ENCODE measurements at places on chromosomes 12 and 14.
A peak's percentile ranks its signal among the peaks of the same experiment; 100 is the strongest.

DNA sequence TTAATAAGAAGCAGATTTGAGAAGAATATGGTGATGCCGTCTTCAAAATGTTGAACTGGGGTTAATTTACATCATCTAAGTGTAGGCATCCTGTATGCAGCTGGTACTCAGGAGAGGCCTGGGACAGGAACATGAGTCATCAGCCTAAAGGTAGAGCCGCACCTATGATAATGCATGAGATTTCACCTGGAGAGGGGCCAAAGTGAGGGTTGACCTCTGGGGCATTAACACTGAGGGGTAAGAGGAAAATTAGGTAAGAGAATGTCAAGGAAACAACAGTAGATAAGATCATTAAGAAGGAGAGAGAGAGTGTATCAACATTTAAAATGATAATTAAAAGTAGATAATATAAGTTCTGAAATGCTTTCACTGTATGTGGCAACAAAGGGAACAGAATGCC, 20.2 kb upstream of the SSTR1 start:
- no peak for DNase-seq

DNA sequence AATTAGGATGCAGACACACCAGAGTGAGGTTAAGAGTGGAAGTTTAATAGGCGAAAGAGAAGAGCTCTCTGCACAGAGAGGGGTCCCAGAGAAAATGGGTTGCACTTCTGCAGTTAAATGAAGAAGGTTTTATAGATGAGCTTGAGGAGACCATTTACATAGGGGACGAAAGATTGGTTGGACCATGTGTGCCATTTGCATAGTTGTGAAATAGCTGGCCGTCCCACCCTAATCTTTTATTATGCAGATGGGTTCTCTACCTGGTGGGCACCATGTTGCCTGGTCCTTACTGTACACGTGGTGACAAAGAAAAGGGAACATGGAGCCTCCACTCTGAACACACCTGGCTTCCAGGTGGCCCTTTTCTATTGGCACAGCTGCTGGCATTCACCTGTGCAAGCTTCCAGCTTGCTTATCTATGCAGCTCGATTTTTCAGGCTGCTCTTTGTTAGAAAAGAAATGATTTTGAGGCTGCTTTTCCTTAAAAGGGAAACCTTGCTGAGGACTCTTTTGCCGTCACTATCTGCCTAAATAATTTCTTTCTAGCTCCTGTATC, 67.1 kb upstream of the SRSF5 start:
- DNase-seq = no peak

DNA sequence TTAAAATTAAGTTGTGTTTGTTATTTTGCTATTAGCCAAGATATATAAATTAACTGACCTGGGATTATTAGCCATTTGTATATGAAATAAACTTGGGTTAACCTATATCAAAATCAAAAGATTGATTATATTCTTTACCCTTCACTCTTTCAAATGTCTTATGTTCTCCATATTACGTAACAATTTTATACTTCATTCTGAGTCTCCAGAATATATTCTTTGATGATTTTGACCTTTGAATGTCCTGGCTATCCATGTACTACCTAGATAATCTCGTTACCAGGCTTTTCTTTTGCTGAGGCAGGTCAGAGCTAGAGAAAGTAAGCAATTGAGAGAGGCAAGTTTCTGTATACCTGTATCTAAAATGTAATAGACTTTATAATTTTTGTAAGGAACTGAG, 3.6 kb downstream of the PPM1A start:
- DNase-seq = no peak

DNA sequence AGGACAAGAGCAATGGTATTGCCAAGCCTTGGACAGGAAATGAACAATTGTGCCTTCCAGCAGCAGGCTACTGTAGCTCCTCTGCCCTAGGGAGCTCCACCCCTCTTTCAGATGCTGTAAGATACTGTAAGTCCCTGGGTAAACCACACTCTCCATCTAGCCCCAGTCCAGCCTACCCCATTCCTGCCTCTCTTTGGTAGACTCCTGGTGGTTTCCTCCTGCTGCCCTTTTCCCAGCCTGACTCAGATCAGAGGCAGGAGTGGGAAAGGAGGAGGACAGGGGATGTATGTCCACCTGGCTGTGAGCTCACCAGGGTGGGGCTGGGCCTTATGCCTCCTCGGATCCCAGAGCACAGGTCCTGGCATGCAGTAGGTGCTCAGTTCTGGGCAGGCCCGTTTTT, 174.6 kb downstream of the ESRRB start:
- DNase-seq = no peak

- no peak for DNase-seq
These were observed 50.1 kb downstream of the CRADD start for GRCh38 chr12:93727195-93727811.

DNA sequence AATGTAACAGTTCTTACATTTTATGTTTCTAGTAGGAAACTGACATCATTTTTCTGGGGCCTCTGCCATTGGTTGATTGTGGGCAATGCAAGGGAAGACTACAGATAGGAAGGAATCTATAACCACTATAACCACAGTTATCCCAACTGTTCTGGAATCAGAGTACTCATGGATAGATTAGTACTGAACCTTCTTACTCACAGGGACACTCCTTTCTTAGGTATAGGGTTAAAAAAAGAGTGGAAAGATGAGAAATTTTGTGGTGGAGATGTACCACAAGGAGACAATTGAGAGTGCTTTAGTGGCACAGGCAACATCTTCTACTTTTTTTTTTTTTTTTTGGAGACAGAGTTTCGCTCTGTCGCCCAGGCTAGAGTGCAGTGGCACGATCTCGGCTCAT, 21.0 kb downstream of the TMEM116 start:
- no peak for DNase-seq

DNA sequence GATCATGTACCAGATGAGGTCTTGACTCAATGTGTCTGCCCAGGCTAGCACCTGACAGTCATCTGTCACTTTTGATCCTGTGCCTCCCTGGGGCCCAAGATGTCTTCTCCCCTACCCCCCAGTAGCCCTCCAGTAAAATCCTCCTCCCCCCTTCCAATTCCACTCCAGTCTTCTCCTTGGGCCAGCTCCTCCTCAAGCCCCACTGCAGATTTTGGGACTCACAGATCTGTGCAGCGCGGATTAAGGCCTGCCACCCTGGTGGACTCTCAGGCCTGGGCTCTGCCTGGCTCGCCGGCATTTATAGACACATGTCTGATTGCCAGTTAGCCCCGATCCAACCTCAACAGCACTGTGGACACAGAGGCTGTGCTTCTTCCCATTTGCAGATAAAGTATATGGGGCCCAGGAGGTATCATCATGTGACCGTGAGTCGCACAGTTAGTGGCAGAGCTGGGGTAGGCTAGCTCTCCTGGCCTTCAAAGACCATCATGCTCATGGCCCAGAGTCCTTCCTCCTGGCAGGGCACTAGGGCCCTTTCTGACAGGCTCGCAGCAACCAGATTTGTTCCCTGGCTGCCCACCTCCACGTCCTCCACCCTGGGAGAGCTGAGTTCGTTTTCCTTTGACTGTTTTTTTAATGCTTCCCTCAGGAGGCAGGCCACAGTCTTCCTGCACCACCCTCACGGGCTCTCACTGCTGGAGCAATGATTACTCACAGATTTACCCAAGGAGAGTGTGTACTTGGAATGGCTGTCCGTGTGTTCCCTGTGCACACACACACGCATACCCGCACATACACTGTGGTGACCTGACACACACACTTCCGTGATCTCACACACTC, 98.3 kb upstream of the DIO3 start:
- DNase-seq = no peak

GRCh38 chr12:25698772-25699171, 145.7 kb upstream of the LMNTD1 start:
- DNase-seq = no peak

DNA sequence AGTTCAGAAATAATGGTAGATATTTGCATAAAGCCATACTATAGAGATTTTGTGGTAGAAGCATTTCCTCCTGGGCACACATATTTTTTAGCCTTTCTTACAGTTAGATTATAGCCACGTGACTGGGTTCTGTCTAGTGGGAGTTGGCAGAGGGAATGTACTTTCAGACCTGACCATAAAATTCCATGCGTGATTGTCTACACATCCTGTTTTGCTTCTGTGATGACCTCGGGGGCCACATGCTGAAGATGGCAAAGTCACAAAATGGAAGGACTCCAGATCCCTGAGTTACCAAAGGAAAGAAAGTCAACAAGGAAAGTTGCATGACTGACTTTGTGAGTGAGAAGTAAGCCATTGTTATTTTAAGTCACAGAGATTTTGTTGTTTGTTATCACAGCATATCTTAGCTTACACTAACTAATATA, 14.6 kb upstream of the MIA2 start:
- no peak for DNase-seq

- DNase-seq = peak; percentile 21
These were observed 3.6 kb downstream of the UBC start for GRCh38 chr12:124910561-124911478.

DNA sequence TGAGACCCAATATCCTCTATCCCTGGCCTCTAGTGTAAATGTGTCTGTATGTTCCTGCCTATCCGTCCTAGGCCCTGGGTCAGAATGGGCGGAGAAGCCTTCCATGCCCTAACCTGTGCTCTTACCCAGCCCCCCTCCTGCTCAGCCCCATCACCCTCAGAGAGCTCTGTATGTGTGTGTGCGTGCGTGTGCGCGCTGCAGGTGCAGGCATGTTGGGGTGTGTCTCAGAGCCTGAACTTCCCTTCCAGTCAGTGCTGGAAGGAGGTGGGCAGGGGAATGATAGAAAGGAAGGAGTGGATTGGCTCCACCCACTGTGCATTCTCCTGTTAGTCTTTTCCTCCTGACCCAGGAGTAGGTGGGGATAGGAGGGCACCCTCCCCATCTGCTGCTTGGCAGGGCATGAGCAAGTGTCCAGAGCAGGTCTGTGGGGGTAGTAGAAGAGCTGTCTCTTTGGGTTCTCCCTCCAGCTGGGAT, 7.2 kb downstream of the NAB2 start:
- DNase-seq = no peak

GRCh38 chr14:68550338-68550715, 242.5 kb downstream of the ZFP36L1 start:
- no peak for DNase-seq

DNA sequence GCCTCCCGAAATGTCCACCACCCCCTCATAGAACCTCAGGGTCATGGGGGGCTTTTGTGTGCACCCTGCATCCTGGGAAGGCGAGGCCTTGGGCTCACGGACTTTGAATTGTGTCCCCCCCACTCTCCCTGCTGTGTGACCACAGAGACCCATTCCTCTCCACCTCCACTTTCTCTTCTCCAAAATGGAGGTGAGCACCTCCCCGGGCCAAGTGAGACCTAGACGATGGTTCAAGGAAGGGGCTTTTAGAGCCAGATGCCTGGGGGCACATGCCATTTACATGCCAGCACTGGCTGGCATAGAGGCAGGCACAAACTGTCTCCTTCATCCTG, 33.5 kb downstream of the CYP46A1 start:
- DNase-seq = no peak

DNA sequence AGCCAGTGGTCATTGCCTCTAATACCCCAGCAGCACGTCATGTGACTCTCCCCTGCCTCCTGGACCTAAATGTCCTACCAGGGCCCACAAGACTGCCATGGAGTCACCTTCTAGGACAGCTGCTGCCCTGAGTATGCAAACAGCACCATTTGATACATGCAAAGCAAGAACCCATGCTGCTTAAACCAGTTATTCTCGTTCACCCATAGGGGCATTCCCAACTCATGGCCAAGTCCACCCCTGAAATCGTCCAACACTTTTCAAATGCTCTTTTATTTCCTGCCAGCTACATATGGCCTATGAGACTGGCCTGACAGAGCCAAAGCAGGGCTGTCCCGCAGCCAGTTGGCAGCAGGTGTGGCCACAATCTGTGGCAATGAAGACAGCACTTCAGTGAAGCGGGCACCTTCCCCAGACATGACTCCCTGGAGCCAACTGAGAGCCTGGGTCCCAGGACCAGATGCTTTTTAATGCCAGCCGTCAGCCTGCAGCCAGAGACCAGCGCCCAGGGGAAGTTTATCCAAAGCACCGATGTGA, 99.9 kb downstream of the BCAT1 start:
- no peak for DNase-seq

GRCh38 chr14:22073801-22074200, 400.2 kb upstream of the OR4E1 start:
- DNase-seq = peak; percentile 36

DNA sequence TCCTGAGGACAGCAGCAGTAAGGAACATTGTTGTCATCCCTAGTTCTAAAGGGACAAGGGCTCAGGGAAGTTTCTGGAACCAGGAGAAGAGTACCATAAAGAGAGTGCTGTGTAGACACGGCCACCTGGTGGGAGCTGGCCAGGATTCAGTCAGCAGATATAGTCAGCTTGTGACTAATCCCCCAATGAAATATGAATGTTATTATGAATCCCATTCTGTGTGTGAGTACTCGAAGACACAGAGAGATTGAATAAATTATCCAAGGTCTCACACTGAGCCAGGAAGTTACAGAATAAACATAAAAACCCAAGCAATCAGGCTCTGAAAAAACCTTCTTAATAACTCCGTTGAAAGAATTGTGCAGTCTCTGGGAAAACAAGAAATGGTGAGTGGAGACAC, 1359.5 kb downstream of the AACS start:
- no peak for DNase-seq

GRCh38 chr12:1083151-1083888, 92.3 kb downstream of the ERC1 start:
- DNase-seq = no peak

- peak; percentile 40 for DNase-seq
These were observed 9.3 kb upstream of the HDAC7 start for GRCh38 chr12:47828976-47829482.

GRCh38 chr12:94603434-94604365, 46.7 kb downstream of the TMCC3 start:
- peak; percentile 23 for DNase-seq

GRCh38 chr12:124125203-124125871, 152.3 kb downstream of the ZNF664 start:
- no peak for DNase-seq

DNA sequence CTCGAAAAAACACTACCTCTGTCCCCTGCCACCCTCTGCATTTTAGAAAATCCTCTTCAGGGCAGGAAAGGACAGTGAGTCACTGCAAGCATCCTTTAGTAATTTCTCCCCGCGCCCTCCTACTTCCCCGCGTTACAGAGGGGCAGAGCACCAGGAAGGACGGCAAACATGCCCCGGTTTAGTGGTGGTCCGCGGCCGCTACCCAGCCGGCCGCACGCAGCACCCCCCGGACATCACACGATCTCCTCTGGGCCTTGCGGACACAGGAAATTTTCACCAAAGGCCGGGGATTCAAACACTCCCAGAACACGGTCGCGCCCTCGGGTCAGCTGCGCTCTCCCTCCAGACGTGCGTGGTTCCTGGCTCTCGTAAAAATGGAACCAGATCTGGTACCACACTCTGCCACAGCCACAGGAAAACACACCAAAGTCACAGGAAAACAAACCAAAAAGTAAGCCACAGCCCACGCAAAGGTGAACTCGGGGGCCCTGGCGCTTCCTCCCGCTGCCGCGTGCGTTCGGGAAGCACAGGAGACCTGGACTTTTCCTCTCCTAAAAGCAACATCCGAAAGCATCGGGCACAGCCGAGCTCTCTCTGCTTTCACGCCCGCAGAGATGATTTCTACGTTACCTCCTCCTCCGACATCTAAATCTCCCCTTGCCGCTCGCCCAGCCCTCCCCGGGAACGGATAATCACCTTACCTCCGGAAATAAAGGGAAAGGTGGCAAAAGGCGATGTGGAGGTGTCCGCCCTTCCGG, 839 bp downstream of the SLC38A1 start:
- DNase-seq = peak; percentile 4
